ENCODE measurements at places on chromosomes 6 and 20.
A peak's percentile ranks its signal among the peaks of the same experiment; 100 is the strongest.

GRCh38 chr6:75824160-75824559 is 75.1 kb downstream of the MYO6 start:
- DNase-seq, result no peak

DNA sequence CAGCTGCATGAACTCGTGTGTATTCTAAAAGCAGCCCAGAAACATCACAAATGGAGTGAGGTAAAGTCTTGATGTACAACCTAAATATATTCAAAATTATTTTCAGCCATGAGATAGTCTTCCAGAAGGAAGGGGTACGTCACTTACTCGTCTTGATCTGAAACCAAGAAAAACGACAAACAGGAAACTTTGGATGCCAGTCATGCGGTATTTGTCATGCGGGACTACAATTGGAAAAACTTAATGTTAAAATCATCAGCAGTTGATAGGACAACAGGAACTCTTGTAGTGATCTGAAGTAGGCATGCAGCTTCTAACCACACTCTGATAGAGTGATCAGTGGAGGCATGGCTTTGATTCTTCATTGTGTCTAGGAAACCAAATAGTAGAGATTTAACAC is 29.7 kb downstream of the FAM217A start:
- no peak for DNase-seq

- DNase-seq, result no peak
These were observed 35.9 kb upstream of the LTV1 start for GRCh38 chr6:143807103-143807772.

DNA sequence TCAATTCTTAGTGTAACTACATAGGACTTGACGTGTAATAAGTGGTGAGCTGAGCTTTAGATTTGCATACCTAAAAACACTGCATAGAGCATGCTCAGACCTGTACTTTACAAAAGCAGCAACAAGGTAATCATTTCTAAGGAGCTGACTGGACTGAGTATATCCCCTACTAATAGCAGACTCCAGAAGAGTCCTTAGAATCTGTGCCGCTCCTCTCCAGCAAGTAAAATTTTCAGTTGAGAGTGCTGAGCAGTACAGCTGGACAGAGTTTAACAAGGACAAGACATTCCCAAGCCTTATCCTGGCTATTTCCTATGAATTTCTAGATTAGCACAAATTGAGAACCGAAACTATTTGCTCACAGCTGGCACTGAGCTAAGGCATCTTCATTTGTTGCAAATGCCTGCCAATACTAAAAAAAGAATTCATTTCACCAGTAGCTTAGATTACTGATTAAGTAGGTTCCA is 26.1 kb upstream of the KLHL31 start:
- DNase-seq, result peak; percentile 82

GRCh38 chr6:144434308-144434990 is 149.3 kb downstream of the UTRN start:
- no peak for DNase-seq

GRCh38 chr6:138001750-138002349 is 105.4 kb downstream of the PERP start:
- peak; percentile 76 for DNase-seq

DNA sequence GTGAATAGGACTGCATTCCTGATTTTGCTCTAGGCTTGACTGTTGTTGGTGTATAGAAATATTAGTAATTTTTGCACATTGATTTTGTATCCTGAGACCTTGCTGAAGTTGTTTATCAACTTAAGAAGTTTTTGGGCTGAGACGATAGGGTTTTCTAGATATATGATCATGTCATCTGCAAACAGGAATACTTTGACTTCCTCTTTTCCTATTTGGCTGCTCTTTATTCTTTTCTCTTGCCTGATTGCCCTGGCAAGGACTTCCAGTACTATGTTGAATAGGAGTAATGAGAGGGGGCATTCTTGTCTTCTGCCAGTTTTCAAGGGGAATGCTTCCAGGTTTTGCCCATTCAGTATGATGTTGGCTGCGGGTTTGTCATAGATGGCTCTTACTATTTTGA is 13.4 kb downstream of the HLA-DOB start:
- DNase-seq, result no peak

- DNase-seq, result no peak
These were observed 41.7 kb upstream of the EMILIN3 start for GRCh38 chr20:41408156-41408794.

- DNase-seq, result no peak
These were observed 191.2 kb upstream of the SOX4 start for GRCh38 chr6:21402368-21402767.

GRCh38 chr6:73129653-73130443 is 95.4 kb downstream of the KHDC1L start:
- peak; percentile 25 for DNase-seq

GRCh38 chr6:142395266-142395665 is 93.5 kb downstream of the ADGRG6 start:
- DNase-seq, result no peak

- no peak for DNase-seq
These were observed 24.8 kb upstream of the ZSCAN23 start for GRCh38 chr6:28468056-28468455.

GRCh38 chr6:116278481-116278829 is 1.3 kb downstream of the TSPYL1 start:
- DNase-seq, result no peak

DNA sequence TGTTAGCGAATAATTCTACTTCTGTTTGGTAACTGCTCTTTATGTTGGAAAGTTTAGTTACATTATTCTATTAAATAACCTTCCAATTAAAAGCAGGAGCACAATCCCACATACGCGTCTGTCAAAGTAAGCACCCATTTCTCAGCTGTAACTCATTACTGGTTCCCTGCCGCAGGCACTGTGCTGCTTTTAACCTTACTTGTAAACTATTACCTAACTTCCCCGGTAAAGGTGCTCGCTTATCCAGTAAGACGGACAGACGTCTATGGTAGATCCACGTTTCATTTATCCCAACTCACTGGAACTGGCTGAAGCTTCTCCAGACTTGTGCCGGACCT is 529 bp upstream of the ENPP4 start:
- peak; percentile 53 for DNase-seq

DNA sequence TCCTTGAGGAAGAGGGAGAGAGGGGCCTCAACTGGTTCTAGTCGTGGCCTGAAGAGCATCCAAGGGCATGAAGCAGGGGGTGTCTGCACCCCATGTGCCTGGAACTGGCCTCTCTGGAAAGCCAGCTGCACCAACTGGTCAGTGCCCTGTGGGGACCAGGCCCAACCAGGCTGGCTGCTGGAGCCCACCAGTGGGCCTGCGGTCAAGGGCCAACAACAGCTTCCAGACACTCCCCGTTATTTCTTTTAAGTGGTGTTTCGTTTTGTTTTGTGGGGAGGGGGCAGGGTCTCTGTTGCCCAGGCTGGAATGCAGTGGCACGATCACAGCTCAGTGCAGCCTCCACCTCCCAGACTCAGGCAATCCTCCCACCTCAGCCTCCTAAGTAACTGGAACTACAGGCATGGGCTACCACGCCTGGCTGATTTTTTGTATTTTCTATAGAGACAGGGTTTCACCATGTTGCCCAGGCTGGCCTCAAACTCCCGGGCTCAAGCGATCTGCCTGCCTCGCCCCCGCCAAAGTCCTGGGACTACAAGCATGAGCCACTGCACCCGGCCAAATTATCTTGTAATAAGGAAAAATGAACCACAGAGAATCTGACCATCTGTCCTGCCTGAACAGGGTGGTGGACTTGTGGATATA is 11.9 kb upstream of the C20orf144 start:
- no peak for DNase-seq

DNA sequence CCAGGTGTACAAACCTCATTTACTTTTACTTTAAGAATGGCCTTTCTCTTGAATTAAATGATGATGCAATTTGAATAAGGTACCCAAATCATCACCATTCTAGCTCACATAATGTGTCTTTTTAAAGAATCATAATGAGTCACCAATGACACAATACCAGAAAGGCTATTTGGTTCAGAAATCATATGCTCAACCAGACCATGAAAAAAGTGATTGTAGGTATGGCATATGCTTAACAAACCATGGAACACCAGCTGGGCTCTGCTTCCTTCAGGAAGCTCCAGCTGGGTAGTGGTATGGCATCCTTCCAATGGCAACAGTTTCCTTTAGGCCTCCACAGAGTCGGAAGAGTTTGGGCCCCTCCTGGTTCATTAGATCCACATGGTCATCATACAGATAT is 128.2 kb downstream of the FRK start:
- no peak for DNase-seq

DNA sequence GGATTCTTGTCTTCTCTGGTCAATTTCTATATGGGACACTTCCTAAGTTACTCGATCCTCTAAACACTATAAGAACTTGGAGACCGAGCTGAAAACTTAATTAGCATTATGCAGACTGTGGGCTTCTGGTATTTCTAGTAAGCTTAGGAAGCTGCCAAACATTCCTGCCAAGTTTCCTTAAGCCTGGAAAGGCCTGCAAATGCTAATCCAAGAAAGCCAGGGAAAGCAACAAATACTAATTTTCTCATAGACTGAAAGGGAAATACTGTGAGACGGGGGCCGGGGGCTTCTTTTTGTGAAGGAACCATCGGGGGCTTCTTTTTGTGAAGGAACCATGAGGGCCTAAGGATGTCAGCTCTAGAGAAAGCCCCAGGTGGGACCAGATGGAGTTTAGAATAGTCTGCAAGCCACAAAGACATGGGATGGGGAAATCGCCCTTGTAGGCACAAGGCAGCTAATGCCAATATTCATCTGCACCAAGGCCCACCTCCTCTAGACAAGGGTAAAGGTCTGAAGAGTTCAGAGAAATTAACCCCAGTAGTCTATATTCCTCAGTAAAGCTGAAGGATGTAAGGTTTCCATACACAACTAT is 332.4 kb upstream of the PRDM1 start:
- no peak for DNase-seq

DNA sequence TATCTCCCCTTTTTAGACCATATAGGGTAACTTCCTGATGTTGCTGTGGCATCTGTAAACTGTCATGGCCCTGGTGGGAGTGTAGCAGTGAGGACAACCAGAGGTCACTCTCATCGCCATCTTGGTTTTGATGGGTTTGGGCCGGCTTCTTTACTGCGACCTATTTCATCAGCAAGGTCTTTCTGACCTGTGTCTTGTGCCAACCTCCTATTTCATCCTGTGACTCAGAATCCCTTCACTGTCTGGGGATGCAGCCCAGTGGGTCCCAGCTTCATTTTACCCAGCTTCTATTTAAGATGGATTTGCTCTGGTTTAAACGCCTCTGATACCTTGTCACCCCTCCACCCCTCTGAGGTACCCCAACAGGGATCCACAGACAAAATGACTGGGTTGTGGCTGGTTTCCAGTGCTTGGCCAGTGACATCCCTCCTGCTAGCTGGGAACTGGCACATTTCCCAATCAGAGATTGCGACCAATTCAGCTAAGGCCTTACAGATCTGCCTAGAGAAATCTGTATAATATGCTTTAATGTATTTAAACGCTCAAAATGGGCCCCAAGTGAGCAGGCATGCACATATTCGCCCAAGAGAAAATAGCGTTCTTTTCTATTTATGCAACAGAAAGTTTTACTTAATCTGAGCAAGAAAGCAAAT is 315.6 kb upstream of the QKI start:
- no peak for DNase-seq

DNA sequence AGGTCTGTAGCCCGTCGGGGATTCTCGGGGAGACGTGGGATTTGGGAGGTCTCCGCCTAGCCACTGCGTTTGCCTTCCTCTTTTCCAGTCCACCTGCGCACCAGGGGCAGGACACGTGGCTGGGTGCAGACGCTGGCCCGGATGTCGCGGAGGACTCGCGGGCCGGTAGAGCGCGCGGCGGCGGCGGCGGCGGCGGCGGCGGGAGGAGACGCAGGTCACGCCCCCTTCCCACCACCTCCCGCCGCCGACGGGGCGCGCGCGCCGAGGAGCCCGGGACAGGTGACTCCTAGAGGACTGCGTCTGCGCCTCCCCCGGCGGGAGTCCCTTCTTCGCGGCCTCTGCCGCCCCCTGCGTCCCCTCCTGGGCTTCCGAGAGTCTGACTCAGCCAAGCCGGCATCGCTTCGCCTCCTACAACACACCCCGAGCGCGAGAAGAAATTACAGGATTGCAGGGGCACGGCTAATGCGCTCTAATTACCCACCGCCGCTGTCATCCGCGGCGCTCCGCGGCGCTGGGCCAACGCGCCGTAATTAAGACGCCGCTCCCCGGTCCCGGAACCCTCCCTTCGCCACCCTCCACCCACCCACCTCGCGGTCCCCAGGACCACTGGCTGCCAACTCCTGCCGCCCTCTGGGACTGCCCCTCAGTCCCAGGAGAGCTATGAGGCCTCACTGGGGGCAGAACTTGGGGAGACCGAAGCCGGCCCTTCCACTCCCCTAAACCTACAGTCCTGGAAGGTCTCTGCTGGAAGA is 124.5 kb downstream of the MRPL14 start:
- DNase-seq, result peak; percentile 57

- no peak for DNase-seq
These were observed at the start of gene SRMS for GRCh38 chr20:63547725-63548480. Gene SRMS (minus strand): TSS chr20:63547749. CDS start chr20:63547463, 286 bp downstream.

- no peak for DNase-seq
These were observed 32.7 kb downstream of the ROS1 start for GRCh38 chr6:117393045-117393444.
